T47D (cell line): ENCODE measurements at places on chromosomes 5 and 9.

DNA sequence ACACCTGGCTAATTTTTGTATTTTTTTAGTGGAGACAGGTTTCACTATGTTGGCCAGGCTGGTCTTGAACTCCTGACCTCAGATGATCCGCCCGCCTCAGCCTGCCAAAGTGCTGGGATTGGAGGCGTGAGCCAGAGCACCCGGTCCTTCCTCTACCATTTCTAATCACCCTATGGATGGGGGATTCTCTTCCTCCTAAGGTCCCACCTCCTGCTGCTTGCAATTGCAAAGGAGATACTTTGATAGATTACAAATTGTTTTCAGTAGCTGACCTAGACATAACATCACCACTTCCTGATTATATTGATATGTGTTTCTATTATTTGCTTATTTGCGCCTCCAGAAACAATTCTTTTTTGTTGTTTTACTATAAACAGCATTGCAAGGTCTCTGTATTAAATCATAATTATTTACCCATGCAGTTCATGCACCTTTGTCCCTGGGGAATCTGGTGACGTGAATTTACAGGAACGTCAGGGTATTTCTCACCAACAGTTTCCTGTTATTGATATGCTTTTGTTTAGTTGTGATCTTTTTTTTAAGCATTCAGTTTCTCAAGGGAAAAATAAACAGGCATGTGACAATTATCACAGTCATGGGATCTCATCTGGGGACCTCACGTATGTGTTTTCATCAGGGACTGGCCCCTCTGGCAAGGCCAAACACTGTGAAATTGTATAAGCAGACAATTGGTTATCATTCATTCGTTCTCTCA, 43.2 kb downstream of the ESM1 start:
- peak; percentile 40 for DNase-seq

DNA sequence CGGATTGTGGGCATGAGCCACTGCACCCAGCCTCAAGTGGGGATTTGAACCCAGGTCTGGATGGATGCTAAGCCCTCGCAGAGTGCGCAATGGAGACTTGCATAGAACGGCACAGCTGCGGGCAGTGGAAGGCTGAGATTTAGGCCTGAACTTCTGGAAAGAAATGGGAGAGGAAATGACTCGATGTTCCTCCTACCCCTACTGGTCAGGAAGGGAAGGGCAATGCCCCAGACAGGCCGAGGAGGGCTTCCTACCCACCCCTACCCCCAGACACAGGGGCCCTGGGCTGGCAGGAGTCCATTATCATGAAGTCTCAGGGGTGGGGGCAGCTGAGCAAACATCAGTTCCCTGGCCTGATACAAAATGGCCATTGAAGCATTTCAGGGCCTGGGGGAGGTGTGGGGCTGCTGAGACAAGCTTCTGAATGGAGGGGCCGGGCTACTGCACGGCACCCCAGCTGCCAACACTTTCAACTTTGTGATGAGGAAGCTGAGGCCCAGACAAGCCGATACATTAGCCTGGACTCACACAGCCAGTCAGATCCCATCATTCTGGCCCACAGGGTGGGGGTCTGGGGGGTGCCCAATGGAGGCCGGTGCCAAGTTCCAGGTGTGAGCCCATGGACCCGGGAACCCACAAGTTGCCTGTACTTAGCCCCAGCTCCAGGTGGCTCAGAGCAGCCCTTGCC, 13.5 kb upstream of the WDR38 start:
- DNase-seq: peak; percentile 47

- DNase-seq: no peak
Measured at GRCh38 chr9:82191082-82191770, 202.7 kb downstream of the SPATA31D1 start.

DNA sequence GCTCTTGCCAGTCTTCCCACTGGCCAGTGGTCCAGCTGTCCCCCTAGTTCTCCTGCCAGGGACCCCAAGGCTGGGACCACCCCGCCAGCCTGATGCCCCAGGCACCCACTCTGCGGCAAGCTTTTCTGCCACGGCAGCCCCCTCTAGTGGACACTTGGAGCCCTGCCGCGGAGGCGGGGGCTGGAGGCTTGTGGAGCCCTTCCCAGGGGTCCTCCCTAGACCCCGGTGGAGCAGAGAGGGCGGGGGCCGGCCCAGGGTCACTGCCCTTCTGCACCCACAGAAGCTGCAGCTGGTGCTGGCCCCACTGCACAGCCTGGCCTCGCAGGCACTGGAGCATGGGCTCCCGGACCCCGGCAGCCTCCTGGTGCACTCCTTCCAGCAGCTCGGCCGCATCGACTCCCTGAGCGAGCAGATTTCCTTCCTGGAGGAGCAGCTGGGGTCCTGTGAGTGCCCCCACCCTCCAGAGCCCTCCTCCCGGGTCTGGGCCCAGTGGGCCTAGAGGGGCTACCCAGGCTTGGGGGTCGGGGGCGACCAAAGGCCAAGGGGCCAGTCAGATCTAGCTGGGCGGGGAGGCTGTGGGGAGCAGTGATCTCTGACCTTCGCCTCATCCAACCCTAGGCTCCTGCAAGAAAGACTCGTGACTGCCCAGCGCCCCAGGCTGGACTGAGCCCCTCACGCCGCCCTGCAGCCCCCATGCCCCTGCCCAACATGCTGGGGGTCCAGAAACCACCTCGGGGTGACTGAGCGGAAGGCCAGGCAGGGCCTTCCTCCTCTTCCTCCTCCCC, 9.1 kb downstream of the EGFL7 start:
- peak; percentile 37 for DNase-seq

DNA sequence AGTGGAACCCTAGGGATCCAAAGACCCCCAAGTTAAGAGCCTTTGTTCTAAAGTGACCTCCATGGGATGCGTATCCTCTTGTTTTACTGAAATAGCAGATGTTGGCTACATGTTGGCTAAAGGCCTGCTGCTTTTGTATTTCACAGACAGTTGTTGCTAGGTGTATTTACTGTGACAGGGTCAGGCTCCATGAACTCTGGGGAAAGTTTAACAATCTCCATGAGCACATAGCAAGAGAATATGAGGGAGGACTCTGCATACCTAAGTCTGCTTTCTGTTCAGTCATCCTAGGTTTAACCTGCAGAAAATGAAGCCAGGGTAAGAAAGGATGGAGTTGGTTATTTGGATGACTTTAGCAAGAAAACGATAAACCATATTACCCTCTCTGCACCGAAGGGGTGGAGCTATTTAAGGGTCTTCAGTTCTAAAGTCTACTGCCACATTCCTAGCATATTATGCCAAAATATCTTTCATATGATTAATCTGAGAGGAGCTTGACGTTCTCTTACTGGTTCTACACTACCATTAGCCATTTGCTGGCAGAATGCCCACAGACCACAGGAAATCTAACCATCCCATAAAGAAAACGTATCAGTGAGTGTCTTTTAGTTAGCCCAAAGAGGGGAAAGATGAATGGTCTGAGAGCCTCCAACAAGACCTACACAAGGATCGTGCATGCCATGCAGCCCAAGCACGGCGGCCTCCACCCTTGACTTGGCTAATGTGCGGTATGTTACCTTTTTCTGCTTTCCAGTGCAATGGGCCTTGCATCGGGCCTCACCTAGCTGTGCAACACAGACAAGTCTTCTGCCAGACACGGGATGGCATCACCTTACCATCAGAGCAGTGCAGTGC, 127.8 kb downstream of the SAXO1 start:
- no peak for DNase-seq
